ENCODE measurements at places on chromosomes 4 and X. TPM values are rescaled to one million over a fixed set of nuclear protein-coding genes. Genes with fewer than 3 reads are reported as not detected.

The LDOC1 gene
- total RNA-seq, result 0.89 TPM

GRCh38 chr4:174012135-174012885, 271.2 kb downstream of the FBXO8 start:
- no peak overlapping the region for H3K4me3 ChIP-seq
- no peaks in the 10 kb centered on the region for H3K4me1 ChIP-seq

The BEX4 gene
- total RNA-seq, result 74.9 TPM

DNA sequence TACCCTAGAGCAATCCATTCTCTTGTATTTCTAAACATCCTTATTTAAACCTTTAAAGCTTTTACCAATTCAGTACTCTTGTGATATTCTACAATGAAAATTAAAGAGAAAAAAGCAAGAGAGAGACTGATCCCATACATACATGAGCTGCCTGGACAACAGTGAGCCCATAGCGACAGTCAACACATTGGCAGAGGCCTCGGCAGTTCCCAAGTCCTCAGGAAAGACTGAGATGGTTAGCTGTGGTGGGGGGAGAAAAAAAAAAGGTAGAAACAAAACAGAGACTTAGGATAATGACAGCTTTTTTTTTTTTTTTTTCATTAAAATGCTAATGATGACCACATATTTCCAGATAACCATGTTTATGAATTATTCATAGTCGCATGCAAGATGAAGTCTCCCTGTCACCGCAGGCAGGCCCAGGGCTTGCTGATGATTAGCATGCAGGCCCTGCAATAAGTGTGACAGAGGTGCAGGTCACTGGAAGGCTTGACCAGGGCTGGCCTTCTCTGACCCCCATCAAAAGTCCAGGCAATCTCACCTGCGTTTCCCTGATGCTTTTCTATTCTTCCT, 148.8 kb downstream of the APBB2 start:
- no peak for DNase-seq
- H3K27ac ChIP-seq, result no peak overlapping the region
- H3K4me3 ChIP-seq, result no peak overlapping the region
- H3K4me1 ChIP-seq, result no peaks in the 10 kb centered on the region

The CT47B1 gene
- not detected for total RNA-seq

The RNF128 gene
- total RNA-seq, result 0.78 TPM

The LIN54 gene
- 4.8 TPM for total RNA-seq

GRCh38 chr4:11252149-11252548, 176.5 kb downstream of the HS3ST1 start:
- no peaks in the 10 kb centered on the region for H3K27me3 ChIP-seq
- H3K27ac ChIP-seq, result no peak overlapping the region
- H3K36me3 ChIP-seq, result no peaks in the 10 kb centered on the region
- no peak overlapping the region for H3K4me3 ChIP-seq

The NWD2 gene
- total RNA-seq, result 0.08 TPM

- H3K36me3 ChIP-seq, result no peaks in the 10 kb centered on the region
- H3K4me1 ChIP-seq, result peaks cover 23% of the 10 kb centered on the region
- peak within 1 kb of the TSS; percentile 95 for H3K27ac ChIP-seq
- peak within 1 kb of the TSS; percentile 63 for H3K4me3 ChIP-seq
- no peaks in the 10 kb centered on the region for H3K27me3 ChIP-seq
- peak; percentile 90 for DNase-seq
Measured at GRCh38 chrX:16870095-16870861, at the start of gene RBBP7. Gene RBBP7 (minus strand): TSS chrX:16870362. CDS start chrX:16870053, 309 bp downstream.

GRCh38 chr4:67891645-67892044, 7.8 kb upstream of the TMPRSS11D start:
- DNase-seq, result no peak
- H3K27ac ChIP-seq, result no peak overlapping the region
- no peaks in the 10 kb centered on the region for H3K4me1 ChIP-seq
- H3K36me3 ChIP-seq, result no peaks in the 10 kb centered on the region
- H3K27me3 ChIP-seq, result no peaks in the 10 kb centered on the region

GRCh38 chrX:116239944-116240840, 69.6 kb downstream of the AGTR2 start:
- no peak for DNase-seq
- H3K27me3 ChIP-seq, result no peaks in the 10 kb centered on the region
- no peak overlapping the region for H3K27ac ChIP-seq
- H3K4me3 ChIP-seq, result no peak overlapping the region
- H3K4me1 ChIP-seq, result no peaks in the 10 kb centered on the region

DNA sequence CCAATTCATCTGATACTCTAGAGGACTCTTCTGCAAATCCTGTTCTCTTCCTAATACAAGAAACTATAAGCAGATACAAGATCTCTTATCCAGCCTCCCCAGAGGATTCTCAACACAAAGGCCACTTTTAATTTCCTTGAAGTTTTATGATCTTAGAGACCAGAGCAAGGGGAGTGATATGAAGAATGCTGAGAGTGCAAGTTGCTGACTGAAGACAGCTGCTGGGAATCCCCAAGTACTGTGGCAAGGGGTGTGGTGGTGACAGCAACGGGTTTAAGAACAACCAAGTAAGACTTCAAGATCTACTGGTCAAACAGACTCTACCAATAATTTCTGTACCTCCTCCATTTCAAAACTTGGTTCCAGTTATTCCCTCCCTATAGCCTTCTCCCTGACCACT, 7.0 kb downstream of the AMMECR1 start:
- no peak overlapping the region for H3K27ac ChIP-seq
- DNase-seq, result no peak
- no peaks in the 10 kb centered on the region for H3K4me1 ChIP-seq
- no peaks in the 10 kb centered on the region for H3K27me3 ChIP-seq

The NAP1L2 gene
- 4.0 TPM for total RNA-seq

DNA sequence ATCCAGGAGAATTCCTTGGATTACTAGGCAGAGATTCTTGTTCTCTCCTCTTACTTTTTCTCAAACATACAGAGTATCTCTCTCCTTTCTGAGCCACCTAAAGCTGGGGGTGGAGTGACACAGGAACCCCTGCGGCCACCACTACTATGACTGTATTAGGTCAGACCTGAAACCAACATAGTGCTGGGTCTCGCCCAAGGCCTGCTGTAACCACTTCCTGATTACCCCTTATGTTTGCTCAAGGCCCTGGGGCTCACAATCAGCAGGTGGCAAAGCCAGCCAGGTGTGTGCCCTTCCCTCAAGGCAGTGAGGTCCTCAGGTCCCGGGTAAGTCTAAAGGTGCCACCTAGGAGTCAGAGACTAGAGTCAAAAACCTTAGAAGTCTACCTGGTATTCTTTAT, 166.4 kb downstream of the PARM1 start:
- no peaks in the 10 kb centered on the region for H3K36me3 ChIP-seq
- no peak overlapping the region for H3K4me3 ChIP-seq
- no peaks in the 10 kb centered on the region for H3K4me1 ChIP-seq
- DNase-seq, result no peak

- no peak overlapping the region for H3K27ac ChIP-seq
- no peak overlapping the region for H3K4me3 ChIP-seq
- DNase-seq, result no peak
- H3K27me3 ChIP-seq, result no peaks in the 10 kb centered on the region
Measured at GRCh38 chrX:133056341-133056740, 40.6 kb downstream of the USP26 start.

GRCh38 chrX:88424071-88424470, 323.0 kb upstream of the CPXCR1 start:
- no peak for DNase-seq
- no peaks in the 10 kb centered on the region for H3K4me1 ChIP-seq
- no peaks in the 10 kb centered on the region for H3K27me3 ChIP-seq
- H3K27ac ChIP-seq, result no peak overlapping the region

DNA sequence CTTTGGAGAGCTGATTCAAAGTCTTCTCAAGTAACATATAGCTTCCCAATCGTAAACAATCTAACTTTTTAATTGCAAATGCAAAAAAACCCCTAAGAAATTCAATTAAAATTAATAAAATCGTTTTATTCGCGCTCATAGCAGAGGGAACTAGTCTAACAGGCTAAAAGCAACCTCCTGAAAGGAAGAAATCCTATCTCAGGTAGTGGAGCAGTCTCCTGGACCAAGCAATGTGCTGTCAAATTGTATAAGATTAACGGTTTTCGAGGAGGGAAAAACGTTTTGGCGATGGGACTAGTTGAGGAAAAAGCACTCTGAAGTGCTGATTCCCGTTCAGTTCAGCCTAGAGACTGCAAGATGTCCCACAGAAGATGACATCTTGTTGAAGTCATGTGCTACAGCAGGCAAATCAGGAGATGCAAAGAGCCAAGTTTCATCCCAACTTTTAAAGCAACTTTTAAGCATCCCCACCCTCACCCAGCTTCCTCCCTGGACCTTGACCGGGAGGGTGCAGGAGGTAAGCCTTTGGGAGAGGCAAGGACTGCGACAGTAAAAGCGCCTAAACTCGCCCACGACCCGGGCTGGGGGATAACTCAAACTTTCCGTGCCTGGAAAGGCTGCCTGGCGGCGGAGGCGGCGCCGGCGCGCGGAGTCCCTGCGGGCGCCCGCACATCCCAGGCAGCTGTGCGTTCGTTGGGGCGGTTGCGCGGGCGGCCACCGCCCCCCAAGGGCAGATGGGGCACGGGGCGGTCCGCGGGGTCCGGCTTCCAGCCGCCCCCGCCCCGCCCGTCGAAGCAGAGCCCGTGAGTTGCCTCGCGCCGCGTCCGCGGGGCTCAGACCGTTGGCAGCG, 784 bp downstream of the MAP7D3 start:
- H3K27me3 ChIP-seq, result no peaks in the 10 kb centered on the region
- H3K27ac ChIP-seq, result peak overlapping the region; percentile 86
- DNase-seq, result no peak
- H3K4me3 ChIP-seq, result peak overlapping the region; percentile 50

The NDUFA1 gene
- 202 TPM for total RNA-seq

DNA sequence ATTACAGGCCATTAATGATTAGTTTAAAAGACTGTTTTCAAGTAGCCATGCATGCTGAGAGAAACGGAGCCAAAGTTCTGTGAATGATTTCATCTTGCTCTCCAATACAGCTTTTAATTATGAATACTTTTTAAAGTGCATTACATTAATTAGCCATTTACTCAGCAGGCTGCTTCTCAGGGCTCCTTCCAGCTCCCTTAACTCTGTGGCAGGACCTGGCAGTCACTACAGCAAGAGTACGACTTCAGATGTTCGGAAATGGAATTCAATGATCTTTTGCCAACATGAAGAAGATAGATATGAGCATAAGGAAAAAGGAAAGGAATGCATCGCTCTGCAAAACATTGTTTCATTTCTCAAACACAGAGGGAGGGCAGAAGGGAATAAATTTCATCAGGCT, 987.2 kb downstream of the PDHA2 start:
- H3K27ac ChIP-seq, result no peak overlapping the region
- H3K4me3 ChIP-seq, result no peak overlapping the region
- H3K4me1 ChIP-seq, result no peaks in the 10 kb centered on the region
- no peaks in the 10 kb centered on the region for H3K27me3 ChIP-seq
- H3K36me3 ChIP-seq, result no peaks in the 10 kb centered on the region

The DCHS2 gene
- total RNA-seq, result 0.04 TPM

The TIGD4 gene
- total RNA-seq, result not detected

- no peak overlapping the region for H3K4me3 ChIP-seq
- H3K36me3 ChIP-seq, result no peaks in the 10 kb centered on the region
- H3K27me3 ChIP-seq, result no peaks in the 10 kb centered on the region
- DNase-seq, result no peak
- H3K27ac ChIP-seq, result no peak overlapping the region
Measured at GRCh38 chr4:86664959-86665358, 70.8 kb downstream of the PTPN13 start.

The ODAM gene
- total RNA-seq, result not detected

The MAGEB1 gene
- not detected for total RNA-seq

The MMAA gene
- total RNA-seq, result 7.0 TPM

GRCh38 chr4:25861951-25862410, 807 bp downstream of the SEL1L3 start:
- H3K27me3 ChIP-seq, result no peaks in the 10 kb centered on the region
- H3K4me3 ChIP-seq, result peak overlapping the region; percentile 71
- DNase-seq, result no peak
- peak overlapping the region; percentile 63 for H3K27ac ChIP-seq

- H3K27ac ChIP-seq, result no peak overlapping the region
- peaks cover 16% of the 10 kb centered on the region for H3K4me1 ChIP-seq
- H3K4me3 ChIP-seq, result no peak overlapping the region
- no peaks in the 10 kb centered on the region for H3K36me3 ChIP-seq
- DNase-seq, result no peak
Measured at GRCh38 chr4:79588679-79589078, 180.7 kb upstream of the GK2 start.

The FAAH2 gene
- total RNA-seq, result 1.5 TPM

DNA sequence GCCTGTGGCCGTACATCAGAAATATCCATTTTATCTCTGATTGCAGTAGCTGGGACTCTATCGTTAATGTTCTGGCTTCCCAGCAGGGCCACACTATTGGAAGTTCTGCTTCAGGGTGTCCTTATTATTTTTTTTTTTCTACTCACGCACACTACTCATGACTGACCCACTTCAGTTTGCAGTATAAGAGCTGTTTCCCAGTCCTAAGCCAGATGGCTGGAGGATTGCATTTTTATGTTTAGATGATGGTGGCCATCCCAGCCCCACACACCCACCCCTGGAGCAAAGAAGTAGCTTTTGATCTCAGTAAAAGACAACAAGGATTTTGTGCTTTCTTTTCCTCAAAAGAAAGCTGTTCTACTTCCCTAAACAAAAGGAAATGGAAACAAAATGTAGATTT, 557.0 kb upstream of the GALNTL6 start:
- H3K36me3 ChIP-seq, result no peaks in the 10 kb centered on the region
- H3K4me3 ChIP-seq, result no peak overlapping the region
- H3K4me1 ChIP-seq, result no peaks in the 10 kb centered on the region
- no peaks in the 10 kb centered on the region for H3K27me3 ChIP-seq
- no peak overlapping the region for H3K27ac ChIP-seq
- DNase-seq, result no peak

The GNRHR gene
- total RNA-seq, result not detected

DNA sequence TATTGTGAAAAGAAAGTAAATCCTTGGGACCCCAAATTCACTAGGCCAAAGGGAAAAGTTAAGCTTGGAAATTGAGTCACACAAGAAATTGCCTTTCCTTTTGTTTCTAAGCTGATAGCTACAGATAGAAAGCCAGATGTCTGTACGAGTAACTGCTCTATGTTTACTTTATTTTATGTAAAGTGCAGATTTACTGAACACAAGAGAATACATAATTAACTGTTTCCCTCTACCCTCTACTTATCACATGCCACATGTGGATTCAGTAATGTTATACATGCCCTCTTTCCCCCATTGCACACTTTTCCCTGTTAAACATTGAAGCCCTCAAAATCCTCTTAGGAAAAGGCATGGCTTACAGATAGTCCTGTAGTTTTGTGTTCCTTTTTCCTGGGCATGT, 16.5 kb upstream of the TDO2 start:
- H3K27ac ChIP-seq, result no peak overlapping the region
- no peak for DNase-seq
- no peak overlapping the region for H3K4me3 ChIP-seq
- no peaks in the 10 kb centered on the region for H3K4me1 ChIP-seq
- H3K27me3 ChIP-seq, result no peaks in the 10 kb centered on the region

DNA sequence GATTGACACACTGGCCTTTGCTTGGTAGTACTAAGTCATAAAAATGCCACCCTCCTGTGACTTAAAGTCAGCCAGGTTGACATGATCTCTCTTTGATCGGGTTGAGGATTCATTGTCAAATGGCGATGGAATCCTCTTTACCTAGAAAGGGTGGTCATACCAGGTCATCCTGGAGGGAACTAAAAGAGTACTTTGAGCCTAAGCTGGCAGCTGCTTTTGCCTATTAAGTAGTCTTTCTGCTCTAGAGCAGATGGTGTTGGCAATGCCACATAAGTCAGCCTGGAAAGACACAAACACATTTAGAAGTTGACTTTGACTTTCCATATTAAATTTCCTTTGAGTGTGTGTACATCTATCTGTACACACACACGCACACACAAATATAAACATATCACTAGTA, 39.2 kb upstream of the C4orf54 start:
- no peak for DNase-seq
- no peak overlapping the region for H3K27ac ChIP-seq
- no peak overlapping the region for H3K4me3 ChIP-seq
- H3K36me3 ChIP-seq, result no peaks in the 10 kb centered on the region
- H3K27me3 ChIP-seq, result no peaks in the 10 kb centered on the region
- no peaks in the 10 kb centered on the region for H3K4me1 ChIP-seq

All from right atrium auricular region (tissue), 2 donors.